ENCODE measurements at places on chromosomes 2 and 18. TPM values are rescaled to one million over a fixed set of nuclear protein-coding genes. Genes with fewer than 3 reads are reported as not detected.

Gene TTL
- polyA plus RNA-seq: 28.6 TPM

Gene POTEF
- polyA plus RNA-seq: 0.18 TPM

Gene SLC40A1
- polyA plus RNA-seq: 42.2 TPM

Gene C2orf72
- not detected for polyA plus RNA-seq

DNA sequence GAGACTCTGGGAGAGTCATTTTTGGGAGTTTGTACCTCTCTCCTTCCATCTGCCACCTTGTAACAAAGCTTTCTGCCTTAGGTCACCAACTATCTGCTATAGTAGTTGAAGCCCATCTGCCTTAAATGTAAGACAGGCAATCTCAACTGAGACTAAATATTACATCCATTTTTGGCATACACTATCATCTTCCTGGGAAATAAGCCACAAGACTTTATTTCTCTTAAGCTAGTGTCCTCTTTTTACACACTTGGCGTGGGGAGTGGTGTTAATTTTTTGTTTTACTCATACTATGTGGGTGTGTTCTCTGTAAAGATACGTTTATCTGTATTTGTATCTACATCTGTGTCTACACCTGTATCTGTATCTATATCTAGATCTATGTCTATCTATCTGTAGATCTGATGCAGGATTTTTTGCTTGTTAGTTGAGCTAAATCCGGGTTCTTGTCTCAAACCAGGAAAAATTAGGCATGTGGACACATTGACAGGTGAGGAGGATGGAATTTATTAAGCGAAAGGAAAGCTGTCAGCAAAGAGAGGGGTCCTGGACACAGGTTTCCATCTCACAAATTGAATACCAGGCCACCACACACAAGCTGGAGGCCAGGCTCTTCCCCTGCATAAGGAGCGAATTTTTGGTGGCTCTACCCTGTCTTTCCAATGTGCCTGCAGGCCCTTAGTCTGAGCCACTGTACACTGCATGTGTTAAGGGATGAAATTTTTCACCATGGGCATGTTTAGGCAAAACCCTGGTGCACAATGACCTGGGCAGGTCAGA lies 64.8 kb upstream of the RND3 start:
- no peak for DNase-seq

- DNase-seq: no peak
Measured at GRCh38 chr2:86417961-86418360, 23.2 kb upstream of the KDM3A start.

Measured in K562 (cell line).